ENCODE measurements at places on chromosomes 4 and X. TPM values are rescaled to one million over a fixed set of nuclear protein-coding genes. Genes with fewer than 3 reads are reported as not detected.
A peak's percentile ranks its signal among the peaks of the same experiment; 100 is the strongest.

GRCh38 chrX:110210417-110211139, 107.3 kb downstream of the AMMECR1 start:
- no peak for DNase-seq
- no peak overlapping the region for H3K27ac ChIP-seq
- H3K36me3 ChIP-seq = no peaks in the 10 kb centered on the region
- H3K4me1 ChIP-seq = no peaks in the 10 kb centered on the region
- H3K27me3 ChIP-seq = no peaks in the 10 kb centered on the region

ASB5 gene
- total RNA-seq = not detected

DNA sequence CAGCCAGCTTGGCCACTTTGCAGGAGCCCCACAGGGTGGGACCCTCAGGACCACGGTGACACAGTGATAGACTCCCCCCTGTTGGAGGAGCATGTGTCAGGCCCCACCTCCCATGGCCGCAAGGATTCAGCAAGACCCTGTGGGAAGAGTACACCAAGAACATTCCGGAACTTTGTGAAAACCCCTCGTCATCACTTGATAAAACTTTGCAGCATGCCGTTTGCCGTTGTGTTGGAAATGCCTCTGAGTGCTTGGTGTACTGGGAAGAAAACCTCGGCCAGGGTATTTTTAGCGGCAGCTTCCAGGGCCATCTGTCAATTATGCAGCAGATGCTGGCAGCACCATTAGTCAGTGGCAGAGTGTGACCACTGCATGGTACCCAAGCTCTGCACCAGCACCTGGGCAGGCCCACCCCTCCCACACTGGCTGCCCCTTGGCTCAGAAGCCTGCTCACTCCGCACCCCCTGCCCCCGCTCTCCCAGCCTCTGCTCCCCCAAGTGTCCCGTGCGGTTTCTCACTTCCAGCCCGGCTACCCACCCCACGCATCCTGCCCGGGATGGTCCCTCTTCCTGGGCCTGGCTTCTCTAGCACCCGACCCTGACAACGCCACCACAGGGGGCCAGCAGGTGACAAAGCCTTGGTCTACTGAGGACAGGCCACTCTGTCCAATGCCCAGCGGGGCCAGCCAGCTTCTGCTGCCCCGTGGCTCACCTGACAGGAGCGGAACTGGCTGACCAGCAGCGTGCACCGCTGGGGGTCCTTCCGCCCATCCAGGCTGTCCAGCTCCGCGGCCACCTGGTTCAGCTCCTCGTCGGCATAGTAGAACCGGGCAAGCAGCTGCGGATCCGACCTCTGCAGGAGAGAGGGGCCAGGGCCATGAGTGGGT, 65.0 kb downstream of the ZFYVE28 start:
- H3K4me1 ChIP-seq = no peaks in the 10 kb centered on the region
- H3K4me3 ChIP-seq = no peak overlapping the region
- H3K36me3 ChIP-seq = no peaks in the 10 kb centered on the region
- no peak overlapping the region for H3K27ac ChIP-seq

DNA sequence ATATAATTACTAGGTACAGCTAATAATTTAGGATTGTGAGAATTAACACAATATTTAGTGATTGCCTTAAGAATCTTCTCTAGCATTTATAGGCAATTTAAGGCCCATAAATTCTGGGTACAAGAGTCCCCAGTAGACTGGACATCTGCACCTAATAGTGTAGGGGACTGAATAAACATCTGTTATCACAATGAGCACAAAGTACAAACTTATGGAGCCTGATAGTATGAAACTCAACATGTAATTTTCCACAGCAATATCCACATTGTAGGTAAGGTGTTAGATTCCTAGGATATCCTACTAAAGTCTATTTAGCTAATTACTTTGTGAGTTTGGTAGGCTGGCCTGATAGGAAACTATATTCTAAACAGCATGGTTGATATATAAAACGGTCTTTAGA, 178.3 kb downstream of the FAM13A start:
- H3K27me3 ChIP-seq = no peaks in the 10 kb centered on the region
- H3K4me3 ChIP-seq = no peak overlapping the region
- H3K27ac ChIP-seq = no peak overlapping the region
- DNase-seq = no peak
- H3K4me1 ChIP-seq = peaks cover 4% of the 10 kb centered on the region
- peaks cover 4% of the 10 kb centered on the region for H3K36me3 ChIP-seq

DNA sequence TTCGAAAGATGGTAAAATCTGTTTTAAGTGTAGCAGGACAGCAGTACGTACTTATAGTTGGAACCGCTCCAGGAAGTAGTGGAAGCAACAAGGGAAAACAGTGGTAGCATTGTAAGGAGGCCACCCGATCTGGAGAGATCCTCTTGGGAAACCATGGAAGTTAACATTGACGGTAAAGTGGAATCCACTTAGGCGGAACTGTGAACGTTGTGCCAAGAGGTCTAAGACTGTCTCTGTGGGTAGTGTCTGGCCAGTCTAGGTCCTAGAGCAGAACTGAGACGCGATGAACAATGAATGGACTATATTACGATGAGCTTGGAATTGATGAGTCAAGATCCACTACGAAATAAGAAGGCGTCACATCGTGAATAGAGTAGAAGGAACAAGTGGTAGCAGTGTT, 124.0 kb downstream of the TENM3 start:
- H3K36me3 ChIP-seq = peaks cover 5% of the 10 kb centered on the region
- no peak for DNase-seq

DNA sequence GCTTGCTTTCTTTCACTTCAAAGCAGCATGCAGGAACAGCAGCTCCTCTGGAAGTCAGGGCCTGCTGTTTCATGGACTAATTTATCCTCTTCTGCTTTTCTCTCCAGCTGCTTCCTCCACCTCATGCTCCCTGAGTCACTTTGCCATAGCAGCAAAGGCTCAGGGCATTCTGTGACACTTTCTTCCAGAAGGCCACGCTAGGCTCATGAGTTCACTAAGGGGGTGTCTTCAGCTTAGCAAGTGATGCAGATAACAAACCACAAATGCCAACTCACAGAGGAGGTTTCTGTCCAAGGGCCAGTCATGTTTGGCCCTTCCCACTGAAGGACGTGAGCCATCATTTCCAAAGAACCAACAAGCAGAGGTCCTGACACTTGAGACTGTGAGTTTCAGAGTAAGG, 200.2 kb downstream of the ADGRA3 start:
- H3K27ac ChIP-seq = no peak overlapping the region
- H3K36me3 ChIP-seq = no peaks in the 10 kb centered on the region
- no peaks in the 10 kb centered on the region for H3K4me1 ChIP-seq
- no peaks in the 10 kb centered on the region for H3K27me3 ChIP-seq
- H3K4me3 ChIP-seq = no peak overlapping the region

PNMA3 gene
- total RNA-seq = 8.5 TPM

DNA sequence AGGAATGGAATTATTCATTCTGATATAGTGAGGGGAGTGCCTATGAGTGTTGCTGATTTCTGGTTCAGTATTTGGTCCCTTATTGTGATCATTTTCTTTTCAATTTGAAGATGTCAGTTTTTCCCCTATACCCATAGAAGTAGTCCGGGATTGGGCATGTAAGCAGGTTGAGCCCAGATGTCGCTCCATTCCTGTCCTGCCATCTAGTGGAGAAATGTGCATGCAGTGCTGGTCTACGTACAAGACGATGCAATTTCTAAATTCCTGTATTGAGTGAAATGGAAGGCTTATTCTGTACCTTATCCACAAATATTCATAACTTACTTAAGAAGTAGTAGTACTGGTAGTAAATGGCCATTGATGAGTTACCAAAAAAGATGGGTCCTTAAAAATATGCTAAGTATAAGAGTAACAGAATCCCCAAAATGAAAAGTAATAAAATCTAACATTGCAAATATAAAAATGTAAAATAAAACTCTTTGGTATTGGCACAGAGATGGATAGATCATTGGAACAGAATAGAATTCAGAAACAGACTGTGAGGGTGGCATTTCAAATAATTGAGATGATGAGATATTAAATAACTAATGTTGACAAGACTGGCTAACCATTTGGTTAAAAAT, 60.9 kb downstream of the UGT8 start:
- no peak overlapping the region for H3K4me3 ChIP-seq
- DNase-seq = peak; percentile 90
- H3K27me3 ChIP-seq = no peaks in the 10 kb centered on the region
- no peaks in the 10 kb centered on the region for H3K36me3 ChIP-seq
- peaks cover 35% of the 10 kb centered on the region for H3K4me1 ChIP-seq

DNA sequence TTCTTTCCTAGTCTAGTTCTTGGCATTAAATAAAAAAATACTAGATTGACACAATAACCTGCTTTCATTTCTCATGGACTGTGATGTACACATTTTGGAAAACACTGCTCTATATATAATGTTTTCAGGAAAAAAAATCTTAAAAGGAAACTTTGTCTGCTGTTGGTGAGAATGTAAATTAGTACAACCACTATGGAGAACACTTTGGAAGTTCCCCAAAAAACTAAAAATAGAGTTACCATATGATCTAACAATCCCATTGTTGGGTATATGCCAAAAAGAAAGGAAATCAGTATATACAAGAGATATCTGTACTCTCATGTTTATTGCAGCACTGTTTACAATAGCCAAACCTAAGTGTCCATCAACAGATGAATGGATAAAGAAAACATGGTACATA, 202.3 kb downstream of the PPP3CA start:
- H3K27ac ChIP-seq = no peak overlapping the region
- H3K4me1 ChIP-seq = no peaks in the 10 kb centered on the region
- no peaks in the 10 kb centered on the region for H3K36me3 ChIP-seq
- no peak overlapping the region for H3K4me3 ChIP-seq
- no peak for DNase-seq
- H3K27me3 ChIP-seq = no peaks in the 10 kb centered on the region

Measured in GM23338 (cell line).